Stomach (tissue), 19 donors: ENCODE measurements at places on chromosomes 7 and 10.

- peak; percentile 93 for DNase-seq
Observed at GRCh38 chr7:35985126-35985754, 167.8 kb upstream of the EEPD1 start.

DNA sequence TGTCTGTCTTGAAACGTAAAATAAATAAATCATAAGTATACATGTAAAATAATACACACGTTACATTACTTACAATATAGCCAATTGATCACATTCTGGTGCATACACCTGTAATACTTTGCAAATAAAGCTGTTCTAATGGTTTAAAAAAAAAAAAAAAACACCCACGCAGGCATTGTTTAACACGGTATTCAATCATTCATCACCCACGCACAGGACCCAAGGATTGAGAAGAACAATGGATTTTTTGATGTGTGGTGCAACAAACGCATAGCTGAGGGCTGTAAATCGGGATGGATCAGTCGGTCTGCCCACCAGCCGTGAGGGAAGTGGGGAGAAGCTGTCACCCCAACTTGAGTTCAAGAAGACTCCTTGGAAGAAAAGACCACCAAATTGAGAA is 8.7 kb downstream of the PITRM1 start:
- DNase-seq: no peak

GRCh38 chr7:122143376-122143750 is 686 bp downstream of the AASS start:
- DNase-seq: peak; percentile 28

DNA sequence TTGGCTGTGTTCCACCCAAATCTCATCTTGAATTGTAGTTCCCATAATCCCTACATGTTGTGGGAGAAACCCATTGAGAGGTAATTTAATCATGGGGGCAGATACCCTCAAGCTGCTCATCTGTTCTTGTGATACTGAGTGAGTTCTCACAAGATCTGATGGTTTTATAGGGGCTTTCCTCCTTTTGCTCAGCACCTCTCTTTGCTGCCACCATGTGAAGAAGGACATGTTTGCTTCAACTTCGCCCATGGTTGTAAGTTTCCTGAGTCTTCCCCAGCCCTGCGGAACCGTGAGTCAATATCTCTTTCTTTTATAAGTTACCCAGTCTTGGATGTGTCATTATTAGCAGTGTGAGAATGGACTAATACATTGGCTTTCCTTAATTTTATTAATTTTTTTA is 527.8 kb downstream of the MDFIC start:
- no peak for DNase-seq

DNA sequence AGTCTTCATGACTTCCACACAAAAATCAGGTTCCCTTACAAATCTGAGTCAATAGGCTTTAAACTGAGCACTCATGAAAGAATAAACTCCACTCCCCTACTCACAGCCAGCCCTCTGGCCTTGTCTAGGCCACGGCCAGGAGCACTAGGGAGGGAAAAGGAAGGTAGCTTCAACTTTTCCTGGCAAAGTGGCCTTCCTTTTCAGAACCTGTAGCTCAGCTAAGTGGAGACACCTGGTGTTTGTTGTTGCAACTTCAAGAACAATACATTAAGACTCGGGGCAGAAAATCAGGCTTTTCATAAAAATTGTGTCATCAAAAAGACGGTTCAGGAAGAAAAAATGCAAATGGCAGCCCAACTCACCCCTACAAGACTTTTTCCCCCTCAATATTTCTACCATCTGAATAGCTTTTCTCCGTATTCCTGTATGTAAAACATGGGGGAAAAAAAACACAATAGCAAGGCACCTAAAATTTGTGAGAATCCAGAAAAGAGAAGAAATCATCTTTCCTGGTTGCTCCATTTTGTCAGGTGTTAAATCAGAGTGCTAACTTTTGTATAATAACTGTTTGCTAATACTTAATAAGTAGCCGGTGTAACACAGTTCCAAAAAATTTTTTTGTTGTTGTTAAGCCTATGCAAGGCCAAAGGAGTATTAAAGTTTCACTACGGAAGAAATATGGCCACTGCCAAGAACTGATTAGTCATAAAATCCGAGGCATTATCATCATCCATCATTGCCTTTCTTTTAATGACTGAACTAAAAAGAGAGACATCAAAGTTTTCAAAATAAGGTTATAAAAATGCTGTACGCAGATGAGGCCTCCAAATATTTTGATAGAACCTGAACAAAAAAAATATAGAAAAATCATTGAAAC is 66.2 kb upstream of the ARID5B start:
- DNase-seq: peak; percentile 73

- no peak for DNase-seq
Observed at GRCh38 chr7:7276161-7276560, 93.8 kb downstream of the C1GALT1 start.

GRCh38 chr7:157097056-157097329 is 41.7 kb upstream of the UBE3C start:
- DNase-seq: no peak
